CD4-positive, alpha-beta T cell treated with Interleukin-4 for 1 hour (primary cell): ENCODE measurements at places on chromosomes 1 and 21.

- no peak for DNase-seq
Measured at GRCh38 chr1:54124472-54124871, 28.3 kb downstream of the CDCP2 start.

DNA sequence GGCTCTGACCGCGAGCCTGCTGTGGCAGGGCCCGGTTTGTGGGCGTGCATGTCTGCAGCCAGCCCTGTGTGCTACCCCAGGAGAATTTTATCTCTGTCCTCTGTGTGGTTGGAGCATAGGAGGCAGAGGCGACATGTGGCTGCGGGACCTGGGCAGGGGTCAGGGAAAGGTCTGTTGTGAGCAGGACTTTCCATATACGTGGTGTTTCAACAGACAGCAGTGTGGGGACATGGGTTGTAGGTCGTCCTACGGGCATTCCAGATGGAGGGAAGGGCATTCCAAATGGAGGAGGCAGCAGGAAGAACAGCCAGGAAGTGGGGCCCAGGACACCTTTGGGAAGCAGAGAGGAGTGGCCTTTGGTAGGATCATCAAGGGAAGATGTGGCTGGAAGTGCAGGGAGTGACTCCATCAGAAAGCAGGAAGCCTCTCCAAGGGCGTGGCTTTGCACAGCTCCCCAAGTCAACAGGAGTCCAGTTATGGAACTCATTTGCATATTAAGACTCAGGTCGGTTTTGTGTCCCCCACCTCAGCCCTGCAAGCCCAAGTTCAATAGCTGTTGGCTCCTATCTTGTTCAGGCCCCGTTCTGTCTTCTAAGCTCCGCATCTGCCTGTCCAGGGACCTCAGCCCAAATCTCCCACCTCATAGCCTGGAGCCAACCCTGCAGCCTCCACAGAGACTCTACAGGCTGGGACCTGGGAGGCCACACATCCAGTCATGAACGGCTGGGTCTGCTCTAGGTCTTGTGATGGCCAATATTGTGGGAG lies 309.1 kb downstream of the MATN1 start:
- no peak for DNase-seq

GRCh38 chr1:36307601-36308330 lies 1.6 kb downstream of the SH3D21 start:
- no peak for DNase-seq

GRCh38 chr1:18716112-18716784 lies 85.6 kb downstream of the PAX7 start:
- no peak for DNase-seq

GRCh38 chr1:44256762-44257554 lies 43.7 kb downstream of the DMAP1 start:
- no peak for DNase-seq

DNA sequence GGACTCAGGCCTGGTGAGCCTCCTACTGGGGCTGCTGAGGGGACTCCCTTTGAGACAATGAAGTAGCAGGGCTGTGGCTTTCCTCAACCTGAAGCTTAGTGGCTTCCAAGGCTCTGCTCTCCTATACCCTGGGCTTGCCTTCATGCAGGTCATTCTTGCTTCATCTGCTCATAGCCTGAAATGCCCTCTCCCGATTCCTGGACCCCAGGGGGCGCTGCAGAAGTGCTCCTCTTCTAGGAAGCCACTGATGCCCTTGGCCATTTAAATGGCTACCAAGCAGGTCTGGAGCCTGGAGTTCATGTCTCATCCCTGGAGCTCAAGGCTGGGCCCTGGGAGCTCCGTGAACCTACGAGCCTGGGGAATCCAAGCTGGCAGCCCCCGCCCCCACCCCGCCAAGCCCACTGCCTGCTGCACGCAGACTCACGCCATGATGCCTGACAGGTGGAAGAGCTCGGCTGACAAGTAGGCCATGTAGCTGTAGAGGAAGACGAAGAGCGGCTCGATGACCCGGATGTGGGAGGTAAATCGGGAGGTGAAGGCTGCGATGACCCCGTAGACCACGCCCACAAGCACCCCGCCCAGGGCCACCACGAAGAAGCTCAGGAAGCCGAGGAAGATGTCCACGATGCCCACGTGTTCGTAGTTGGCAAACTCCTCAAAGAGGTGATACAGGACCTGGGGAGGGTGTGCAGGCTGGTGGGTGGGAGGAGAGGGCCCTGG lies 45.7 kb downstream of the SLC9A1 start:
- peak; percentile 15 for DNase-seq

- DNase-seq = no peak
Measured at GRCh38 chr1:152645146-152645545, 18.0 kb upstream of the LCE2D start.

DNA sequence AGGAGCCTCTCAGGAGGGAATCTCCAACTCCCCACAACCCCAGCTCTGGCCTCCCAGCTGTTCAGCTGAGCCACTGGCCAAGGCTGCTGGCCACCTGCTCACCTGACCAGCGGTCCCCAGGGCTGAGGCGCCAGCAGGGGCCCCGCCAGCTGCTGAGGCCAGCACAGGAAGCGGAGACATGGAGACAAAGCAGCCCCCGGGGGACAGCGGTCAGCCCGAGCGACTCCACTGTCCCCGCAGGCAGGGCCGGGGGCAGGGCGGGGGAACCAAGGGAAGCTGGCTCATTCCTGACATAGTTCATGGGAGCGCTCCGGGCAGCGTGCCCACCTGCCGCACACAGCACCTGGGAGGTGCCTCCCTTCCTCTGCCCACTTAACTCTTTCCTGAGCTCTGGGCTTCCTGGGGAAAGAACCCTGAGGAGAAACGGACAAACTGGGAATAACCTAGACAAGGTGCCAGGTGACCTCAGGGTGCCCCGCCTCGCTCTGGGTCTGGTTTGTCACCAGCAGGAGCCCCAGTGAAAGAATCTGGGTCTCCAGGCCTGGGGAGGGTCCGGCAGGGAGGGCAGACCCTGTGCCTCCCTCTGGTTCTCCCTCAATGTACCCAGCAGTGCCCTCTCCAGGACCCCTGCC lies 10.7 kb downstream of the EPHA2 start:
- no peak for DNase-seq

GRCh38 chr1:147389532-147390184 lies 147.2 kb downstream of the CHD1L start:
- no peak for DNase-seq

DNA sequence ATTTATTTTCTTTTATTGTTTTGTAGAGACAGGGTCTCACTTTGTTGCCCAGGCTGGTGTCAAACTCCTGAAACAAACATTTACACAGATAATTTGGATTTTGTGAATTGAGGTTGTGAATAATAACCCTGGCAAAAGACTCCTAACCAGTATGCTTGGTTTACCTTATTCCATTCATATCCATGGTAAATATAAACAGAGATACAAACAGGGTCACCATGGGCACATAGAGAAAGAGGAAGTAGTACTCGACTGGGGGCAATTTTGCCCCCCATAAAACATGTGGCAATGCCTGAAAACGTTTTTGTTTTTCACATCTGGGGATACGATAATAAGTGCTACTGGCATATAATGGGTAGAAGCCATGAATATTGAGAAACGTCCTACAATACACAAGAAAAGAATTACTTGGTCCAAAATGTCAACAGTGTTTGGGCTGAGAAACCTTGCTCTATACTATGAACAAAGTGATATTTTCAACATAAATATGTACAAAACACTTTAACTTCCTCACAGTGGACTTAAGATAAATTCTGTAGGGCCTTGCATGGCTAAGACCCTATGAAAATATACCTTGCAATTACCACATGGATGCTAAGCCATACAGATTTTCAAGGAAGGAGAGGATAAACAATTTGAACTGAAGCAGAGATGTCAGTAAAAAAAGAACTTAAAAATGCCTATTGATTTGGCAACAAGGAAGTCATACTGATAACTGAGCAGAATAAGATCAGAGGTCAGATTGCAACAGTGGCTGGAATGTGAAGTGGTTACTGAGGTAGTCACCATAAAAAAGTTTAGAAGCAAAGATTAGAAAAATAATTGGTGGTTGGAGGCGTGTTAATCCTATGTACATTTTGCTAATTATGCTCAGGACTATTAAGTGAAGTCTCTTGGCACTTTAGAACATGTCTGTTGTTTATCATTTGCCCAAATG lies 27.4 kb upstream of the ASPM start:
- no peak for DNase-seq

DNA sequence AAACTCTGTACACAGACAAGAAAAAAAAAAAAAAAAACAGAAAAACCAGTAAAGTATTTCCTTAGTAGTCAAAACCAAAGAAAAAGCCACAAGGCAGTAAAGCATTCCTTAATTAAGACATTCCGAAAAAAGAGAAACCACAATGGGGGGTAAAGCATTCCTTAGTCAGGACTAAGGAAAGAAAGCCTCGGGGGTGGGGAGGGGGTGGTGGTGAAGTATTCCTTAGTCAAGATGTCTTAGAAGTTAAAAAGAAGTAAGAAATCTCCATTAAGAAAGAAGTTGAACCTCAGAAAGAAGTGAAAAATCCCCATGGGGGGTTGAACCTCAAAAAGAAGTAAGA lies 28.2 kb upstream of the FMO1 start:
- no peak for DNase-seq

- DNase-seq = no peak
Measured at GRCh38 chr1:181557313-181557712, 74.0 kb downstream of the CACNA1E start.

- DNase-seq = no peak
Measured at GRCh38 chr1:58648842-58649241, 51.0 kb downstream of the MYSM1 start.

GRCh38 chr1:33182896-33183295 lies 1.1 kb upstream of the TRIM62 start:
- DNase-seq = no peak

DNA sequence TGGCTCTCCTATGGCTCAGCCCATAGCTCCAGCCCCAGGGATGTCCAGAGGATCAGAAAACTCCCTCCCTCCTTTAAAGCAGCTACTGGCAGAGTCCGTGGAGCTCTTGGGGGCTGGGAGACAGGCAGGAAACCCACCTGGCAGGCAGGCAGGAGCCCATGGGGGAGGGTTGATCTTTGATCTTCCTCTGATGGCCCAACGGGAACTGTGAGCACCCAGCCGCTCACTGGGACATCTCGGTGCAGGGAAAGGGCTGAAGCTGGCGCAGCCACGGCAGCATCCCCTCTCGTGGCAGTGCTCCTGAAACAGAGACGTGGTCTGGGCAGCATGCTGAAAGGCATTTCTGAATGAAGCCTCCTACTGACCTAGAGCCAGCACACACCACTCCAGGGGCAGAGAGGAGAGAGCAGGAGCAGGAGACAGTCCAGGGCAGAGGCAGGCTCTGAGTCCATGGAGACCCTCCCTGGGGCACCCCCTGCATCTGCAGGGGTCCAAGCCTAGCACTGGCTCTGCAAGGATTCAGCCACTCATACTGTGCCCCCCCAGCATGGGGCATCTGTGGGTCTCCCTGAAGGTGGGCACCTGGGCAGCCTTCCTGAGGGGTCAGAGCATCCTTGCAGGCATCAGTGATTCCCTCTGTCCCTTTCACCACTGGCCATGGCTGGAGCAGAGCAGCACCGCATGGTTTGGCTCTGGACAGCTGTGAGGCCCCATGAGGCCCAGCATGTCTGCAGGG lies 4.9 kb upstream of the SLX9 start:
- no peak for DNase-seq

GRCh38 chr1:208275083-208275482 lies 30.9 kb upstream of the PLXNA2 start:
- DNase-seq = no peak

GRCh38 chr1:206036663-206037455 lies 13.2 kb upstream of the CTSE start:
- no peak for DNase-seq

GRCh38 chr1:160685266-160685665 lies 26.4 kb downstream of the CD48 start:
- no peak for DNase-seq

GRCh38 chr1:74199504-74199903 lies 1.5 kb downstream of the FPGT start:
- no peak for DNase-seq

GRCh38 chr1:240235521-240236288 lies 144.0 kb downstream of the FMN2 start:
- no peak for DNase-seq

GRCh38 chr1:118487932-118488331 lies 302.9 kb upstream of the SPAG17 start:
- DNase-seq = no peak

GRCh38 chr1:93675931-93676330 lies 5.7 kb downstream of the BCAR3 start:
- DNase-seq = no peak

DNA sequence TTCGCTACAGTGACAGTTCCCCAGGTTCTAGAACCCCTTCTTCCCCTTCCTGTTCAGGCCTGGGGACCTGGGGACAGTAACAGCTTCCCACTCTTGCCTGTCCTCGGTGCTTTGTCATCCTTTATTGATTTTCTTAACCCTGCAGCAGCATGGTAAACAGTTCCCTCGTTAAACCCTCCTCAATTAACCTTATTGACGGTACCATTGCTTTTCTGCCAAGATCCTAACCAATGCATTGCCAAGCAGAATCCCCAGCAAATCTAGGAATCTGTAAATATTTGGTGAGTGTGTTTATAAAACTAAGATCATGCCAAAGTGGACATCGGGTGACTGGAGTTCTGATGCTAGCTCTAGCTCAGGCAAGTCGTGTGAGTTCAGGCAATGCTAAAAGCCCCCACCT lies 99.6 kb upstream of the KAZN start:
- no peak for DNase-seq

DNA sequence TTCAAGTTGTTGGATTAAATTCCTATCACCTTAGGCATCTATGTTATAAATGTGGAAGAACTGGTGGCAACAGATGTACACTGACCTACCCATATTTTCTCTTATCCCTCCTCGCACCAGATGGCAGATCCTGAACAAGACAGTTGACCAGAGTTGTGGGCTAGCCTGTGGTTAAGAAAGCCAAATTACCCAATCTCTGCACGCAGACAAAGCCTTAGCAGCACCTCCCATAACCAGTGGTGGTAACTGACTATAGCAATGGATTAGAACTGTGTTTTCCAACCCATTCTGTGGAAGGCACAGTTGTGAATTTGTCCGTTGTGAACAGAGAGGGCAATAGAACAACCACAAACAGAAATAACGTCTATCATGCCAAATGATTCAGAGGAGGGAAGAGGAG lies 20.6 kb downstream of the ABCB10 start:
- no peak for DNase-seq

DNA sequence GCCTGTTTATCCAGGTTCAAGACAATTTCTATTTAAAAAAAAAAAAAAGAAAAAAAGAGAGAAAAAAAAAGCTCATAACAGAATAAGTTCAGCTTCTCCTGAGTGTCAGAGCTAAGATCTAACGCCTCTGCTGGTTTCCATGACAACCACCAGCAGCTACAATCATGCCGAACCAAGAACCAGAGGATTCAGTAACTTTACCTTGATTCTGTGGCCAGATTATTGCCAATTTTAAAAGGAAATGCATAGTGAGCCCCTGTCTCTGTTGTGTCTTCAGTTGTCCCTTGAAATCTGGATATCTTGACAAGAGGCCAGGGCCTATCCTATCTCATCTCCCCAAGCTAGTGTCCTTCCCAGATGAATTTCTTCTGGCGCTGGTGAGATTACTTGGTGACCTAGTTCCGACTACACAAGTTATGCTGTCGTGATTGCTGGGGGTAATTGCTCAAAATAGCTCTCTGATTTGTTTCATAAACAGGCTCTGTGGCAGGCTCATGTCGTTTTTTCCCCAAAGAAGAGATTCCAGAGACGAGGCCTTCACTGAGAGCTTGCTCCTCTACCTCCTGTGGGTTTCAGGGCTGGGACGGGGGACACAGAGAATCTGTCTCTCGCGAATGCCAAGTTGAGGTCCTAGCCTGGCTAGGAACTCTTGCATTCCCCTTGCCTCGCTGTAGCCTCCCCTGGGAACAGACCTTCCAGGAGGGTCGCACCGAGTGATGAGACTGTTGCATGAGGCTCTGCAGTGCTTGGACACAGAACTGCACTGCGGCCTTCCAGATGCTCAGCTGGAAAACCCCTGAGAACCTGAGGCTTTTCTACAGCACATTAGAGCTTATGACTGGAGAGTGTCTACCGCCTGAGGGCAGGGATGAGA lies 32.4 kb upstream of the SCCPDH start:
- no peak for DNase-seq

- no peak for DNase-seq
Measured at GRCh38 chr1:232109391-232109790, 482.8 kb downstream of the DISC1 start.
